Stimulated activated naive CD4-positive, alpha-beta T cell treated with Interleukin-2 at 50 U/mL for 16 hours (primary cell): ENCODE measurements at places on chromosomes 6 and 20.

DNA sequence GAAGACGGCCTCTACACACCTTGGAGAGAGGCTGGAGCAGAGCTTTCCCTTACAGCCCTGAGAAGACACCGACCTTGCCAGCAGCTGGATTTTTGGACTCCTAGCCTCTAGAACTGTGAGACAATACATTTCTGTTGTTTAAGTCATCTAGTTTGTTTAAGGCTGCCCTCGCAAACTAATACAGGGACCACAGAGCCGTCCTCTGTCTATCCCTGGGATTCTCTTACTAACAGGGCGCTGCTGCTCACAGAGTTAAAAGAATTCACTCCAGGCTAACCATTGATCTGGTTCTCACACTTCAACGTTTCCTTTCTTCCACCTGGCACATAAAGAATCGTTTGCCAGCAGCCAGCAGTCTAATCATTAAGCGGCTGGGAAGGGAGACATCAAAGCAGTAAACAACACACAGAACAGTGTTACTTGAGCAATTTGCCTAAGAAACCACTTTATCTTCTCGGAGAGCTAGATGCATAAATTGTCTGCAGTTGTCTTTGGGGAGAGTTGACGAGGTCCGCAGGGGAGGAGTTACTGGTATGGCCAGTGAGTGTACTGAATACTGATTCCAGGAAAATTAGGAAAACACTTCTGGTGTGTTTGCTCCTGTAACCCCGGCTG lies 103.5 kb upstream of the AKAP12 start:
- no peak for DNase-seq

GRCh38 chr6:133705066-133705465 lies 183.8 kb upstream of the TCF21 start:
- no peak for DNase-seq

GRCh38 chr20:46523696-46524328 lies 10.5 kb upstream of the ZNF334 start:
- no peak for DNase-seq

DNA sequence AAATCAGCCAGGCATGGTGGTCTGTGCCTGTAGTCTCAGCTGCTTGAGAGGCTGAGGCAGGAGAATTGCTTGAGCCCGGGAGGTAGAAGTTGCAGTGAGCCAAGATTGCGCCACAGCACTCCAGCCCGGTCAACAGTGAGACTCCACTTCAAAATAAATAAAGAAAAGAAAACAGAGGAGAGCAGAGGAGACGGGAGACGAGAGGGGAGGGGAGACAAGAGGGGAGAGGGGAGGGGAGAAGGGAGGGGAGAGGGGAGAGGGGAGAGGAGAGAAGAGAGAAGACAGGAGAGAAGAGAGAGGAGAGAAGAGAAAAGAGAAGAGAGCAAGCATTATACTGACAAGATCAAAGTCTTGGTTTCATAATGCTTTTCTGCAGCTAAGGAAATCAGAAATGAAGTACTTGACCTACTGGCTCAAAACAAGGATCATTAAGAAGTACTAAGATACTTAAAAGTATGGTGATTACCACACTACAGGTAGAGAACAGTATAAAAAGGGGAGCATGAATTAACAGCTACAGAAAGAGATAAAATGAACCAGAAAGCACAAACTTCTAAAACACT lies 30.5 kb downstream of the FAM8A1 start:
- DNase-seq: no peak

DNA sequence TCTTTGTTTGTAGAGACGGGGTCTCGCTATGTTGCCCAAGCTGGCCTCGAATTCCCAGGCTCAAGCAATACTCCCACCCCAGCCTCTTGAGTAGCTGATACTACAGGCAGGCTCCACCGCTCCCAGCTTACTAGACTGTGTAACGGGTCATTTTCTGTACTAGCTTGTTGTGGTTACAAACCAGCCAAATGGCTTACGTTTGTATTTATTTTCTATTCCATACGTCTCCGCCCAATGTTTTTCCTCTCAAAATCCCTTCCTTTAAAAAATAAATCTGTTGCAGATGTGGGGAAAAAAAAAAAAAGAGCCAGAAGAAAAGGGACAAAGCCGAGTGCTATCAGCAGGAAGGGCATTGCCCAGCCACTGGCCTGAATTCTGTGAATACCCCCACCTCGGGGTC lies 41.6 kb downstream of the PRND start:
- no peak for DNase-seq

DNA sequence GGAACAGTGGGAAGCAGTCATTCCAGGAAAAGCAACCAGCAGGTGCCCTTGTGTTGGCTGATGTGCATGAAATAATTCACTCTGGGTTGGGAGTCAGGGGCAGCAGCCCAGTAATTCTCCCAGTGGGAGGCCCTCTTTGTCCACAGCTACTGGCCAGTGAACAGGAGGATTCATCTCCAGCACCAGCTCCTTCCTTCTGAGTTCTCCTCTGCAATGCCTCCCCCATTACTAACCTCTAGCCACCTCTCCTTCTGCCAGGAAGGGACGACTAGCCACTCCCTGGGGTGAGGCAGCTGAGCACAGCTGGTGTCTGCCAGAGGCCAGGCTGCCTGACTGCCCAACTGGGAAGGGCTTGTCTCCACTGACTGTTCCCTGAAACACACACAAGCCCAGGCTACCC lies 12.5 kb upstream of the R3HDML start:
- no peak for DNase-seq

DNA sequence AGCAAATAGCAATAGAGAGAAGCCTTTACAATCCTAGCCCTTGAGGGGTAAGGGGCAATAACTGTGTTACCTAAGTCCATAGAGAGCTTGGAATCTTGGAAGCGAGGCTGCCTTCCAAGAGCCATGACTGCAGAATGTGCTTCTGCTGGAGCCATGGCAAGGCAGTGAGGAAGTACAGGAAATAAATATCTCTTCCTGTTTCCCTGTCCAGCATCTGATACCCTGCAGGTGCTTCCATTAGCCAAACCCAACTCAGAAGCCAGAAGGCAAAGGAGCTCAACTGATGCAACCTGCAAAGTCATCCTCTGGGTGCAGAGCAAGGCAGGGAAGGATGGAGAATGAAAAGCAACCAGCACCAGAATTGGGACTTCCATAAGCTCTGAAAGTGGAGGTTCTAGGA lies 41.0 kb upstream of the KLHL31 start:
- no peak for DNase-seq

- no peak for DNase-seq
Observed at GRCh38 chr6:121651420-121651819, 216.0 kb downstream of the GJA1 start.
